Stimulated activated CD4-positive, alpha-beta T cell treated with anti-CD3 and anti-CD28 coated beads, Interleukin-12 subunit alpha, Interleukin-12 subunit beta, amount 100 ng/mL, for 4 hours (primary cell): ENCODE measurements at places on chromosomes 16 and 17.

GRCh38 chr16:89823087-89823823 lies 5.0 kb upstream of the SPIRE2 start:
- DNase-seq = no peak

DNA sequence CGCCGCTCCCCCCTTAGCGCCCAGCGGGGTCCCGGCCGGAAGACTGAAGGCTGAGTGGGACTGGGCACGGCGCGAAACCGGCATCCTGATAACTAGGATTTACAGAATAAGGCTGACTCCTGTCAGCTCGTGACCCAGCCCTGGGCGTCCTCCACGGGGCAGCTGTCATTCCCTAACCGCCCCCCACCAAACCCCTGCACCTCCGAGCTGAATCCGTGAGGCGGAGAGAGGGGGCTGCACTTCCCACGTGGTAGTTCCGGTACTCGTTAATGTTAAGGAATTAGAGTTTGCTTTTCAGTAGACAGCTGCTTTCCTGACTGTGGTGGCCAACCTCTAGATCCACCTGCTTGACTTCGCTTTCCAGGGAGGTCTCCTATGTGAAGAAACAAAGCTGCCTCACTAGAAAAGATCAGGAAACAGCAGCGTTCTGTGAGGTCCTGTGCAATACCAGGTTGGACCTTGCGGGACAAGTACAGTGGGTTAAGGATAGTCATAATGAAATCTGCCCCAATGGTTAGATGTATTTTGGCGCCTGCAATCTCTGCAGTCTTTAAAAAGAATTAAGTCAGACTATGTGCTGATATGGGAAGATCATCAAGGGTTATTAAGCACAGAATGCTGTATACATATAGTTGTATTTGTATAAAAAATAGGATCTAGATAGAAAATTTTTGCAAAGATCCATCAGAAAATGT lies 1.1 kb upstream of the WBP2 start:
- no peak for DNase-seq

DNA sequence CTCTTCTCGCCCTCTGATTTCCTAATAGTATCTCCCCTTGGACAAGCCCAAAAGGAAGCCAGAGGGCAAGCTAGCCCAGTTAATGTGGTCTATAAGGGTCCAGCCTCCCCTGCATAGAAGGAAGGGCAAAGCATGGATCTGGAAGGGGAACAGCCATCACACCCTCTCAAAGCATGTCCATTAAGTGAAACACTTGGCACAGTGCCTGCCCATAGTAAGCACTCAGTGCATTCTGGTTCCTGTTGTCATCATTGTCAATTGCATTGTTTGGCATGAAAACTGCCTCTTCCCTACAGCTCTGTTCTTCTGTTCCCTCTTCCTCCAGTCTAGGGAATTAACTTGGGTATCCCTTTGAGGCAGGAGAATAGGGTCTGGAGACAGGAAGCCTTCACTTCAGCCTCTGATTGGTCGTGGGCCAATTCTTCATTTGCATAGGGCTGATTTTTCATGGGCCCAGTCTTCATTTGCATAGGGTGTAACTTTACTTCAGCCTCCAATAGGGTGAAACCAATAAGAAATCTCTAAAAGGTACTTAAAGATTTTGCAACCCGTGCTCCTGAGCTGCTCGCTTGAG lies 81.4 kb downstream of the C17orf67 start:
- no peak for DNase-seq

DNA sequence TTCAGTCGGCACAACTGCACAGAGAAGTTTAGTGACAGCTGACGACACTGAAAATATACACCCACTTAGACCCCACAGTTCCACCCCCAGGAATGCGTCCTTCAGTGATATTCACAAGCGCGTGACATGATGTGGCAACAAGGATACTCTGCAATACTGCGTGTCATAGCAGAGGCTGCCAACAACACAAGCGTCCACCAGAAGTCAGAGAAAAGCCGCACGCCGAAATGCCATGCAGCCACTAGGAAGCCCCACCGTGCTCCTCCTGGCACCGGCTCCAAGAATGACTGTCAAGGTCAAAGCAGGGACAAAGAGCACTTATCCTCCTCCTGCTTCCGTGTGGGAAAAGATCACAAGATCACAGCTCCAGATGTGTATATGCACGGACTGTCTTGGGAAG lies 3.5 kb downstream of the ATP2A3 start:
- DNase-seq = no peak

DNA sequence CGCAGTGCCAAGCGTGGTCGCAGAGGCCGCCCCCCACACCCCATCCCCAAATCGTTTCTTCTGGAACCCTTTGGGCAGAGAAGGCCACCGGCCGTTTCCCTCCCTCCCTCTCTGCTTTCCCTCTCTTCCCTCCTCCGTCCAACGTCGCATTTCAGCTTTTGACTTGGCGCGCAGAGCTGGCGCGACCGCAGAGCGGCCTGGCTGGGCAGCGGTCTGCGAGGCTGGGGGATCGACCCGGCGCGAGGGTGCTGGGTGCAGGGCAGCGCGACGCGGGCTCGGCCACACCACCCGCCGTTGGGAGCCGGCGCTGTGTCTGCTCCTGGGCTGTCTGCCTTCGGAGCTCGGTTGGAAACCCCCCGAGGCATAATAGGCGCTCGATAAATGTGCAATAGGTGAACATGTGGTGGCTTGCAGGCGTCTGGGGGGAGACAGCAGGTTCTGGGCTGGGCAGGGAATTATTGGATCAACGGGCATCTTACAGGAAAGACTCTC lies 2.8 kb upstream of the NTN3 start:
- DNase-seq = no peak
